ENCODE measurements at places on chromosomes 6 and 20.

GRCh38 chr6:13274707-13275434 is 53.5 kb downstream of the TBC1D7 start:
- peaks cover 16% of the 10 kb centered on the region for H3K4me1 ChIP-seq
- H3K4me3 ChIP-seq, result no peak overlapping the region
- H3K27ac ChIP-seq, result no peak overlapping the region
- no peak for DNase-seq

DNA sequence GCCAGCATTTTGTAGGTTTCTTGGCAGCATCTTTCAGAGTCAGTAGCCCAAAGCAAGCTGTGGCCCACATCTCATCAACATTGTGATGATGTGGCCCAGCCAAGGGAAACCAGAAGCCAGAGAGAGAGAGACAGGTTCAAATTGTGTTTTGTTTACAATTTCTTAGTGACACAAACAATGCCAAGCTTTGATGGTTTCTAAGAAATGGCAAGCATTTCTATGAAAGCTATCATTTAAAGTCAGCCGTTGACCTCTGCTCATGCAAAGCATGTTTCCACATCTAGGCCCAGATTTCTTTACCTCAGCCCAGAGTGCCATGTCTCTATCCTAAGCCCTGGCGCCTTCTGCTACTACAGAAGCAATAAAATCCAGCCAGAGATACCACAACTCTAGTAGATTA is 32.9 kb downstream of the GCM1 start:
- DNase-seq, result no peak
- H3K36me3 ChIP-seq, result no peaks in the 10 kb centered on the region
- peaks cover 7% of the 10 kb centered on the region for H3K27me3 ChIP-seq
- H3K4me3 ChIP-seq, result no peak overlapping the region
- H3K27ac ChIP-seq, result no peak overlapping the region

DNA sequence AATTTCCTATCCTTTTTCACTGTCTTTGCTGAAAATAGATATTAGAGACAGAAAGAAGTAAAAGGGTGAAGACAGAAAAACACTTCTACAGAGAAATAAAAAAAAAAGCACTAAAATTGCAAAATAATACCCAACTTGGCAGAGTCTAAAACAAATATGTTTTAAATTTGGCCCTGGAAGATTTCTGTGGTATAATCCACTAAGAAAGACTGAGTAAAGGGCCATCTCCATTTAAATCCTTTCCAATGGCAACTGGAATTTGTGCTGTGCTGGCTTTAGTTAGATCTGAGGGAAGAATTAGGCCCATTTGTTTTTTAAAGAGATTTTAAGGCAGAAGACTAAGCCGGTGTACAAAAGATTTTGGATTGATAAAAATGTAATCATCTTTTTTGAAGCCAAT is 321.2 kb downstream of the GJA1 start:
- H3K4me1 ChIP-seq, result peaks cover 6% of the 10 kb centered on the region
- H3K4me3 ChIP-seq, result no peak overlapping the region
- peaks cover 5% of the 10 kb centered on the region for H3K36me3 ChIP-seq
- H3K27me3 ChIP-seq, result no peaks in the 10 kb centered on the region
- H3K27ac ChIP-seq, result no peak overlapping the region

GRCh38 chr6:136465766-136466303 is 84.4 kb downstream of the MAP7 start:
- no peak for DNase-seq
- H3K27me3 ChIP-seq, result peaks cover 20% of the 10 kb centered on the region
- H3K36me3 ChIP-seq, result no peaks in the 10 kb centered on the region
- H3K4me1 ChIP-seq, result peaks cover 9% of the 10 kb centered on the region

- no peaks in the 10 kb centered on the region for H3K27me3 ChIP-seq
- no peaks in the 10 kb centered on the region for H3K4me1 ChIP-seq
- H3K36me3 ChIP-seq, result peaks cover 1% of the 10 kb centered on the region
Observed at GRCh38 chr6:15207923-15208322, 37.9 kb upstream of the JARID2 start.

DNA sequence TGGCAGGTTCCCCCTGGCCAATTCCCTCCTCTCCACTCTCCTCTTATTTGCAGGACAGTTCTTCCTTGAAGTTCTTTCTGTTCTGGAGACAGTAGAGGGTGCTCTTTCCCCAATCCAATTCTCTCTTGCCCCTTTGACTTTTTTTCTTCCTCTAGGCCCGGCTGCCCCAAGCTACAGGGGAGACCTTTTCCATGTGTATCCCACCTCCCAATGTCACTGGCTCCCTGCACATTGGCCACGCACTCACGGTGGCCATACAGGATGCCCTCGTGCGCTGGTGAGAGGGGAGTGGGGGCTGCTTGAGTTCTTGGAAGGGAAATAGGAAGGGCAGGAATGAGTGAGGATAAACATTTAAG is 1.5 kb downstream of the VARS2 start:
- H3K27ac ChIP-seq, result peak overlapping the region; percentile 62
- no peaks in the 10 kb centered on the region for H3K27me3 ChIP-seq
- peak overlapping the region; percentile 98 for H3K4me3 ChIP-seq
- peaks cover 24% of the 10 kb centered on the region for H3K4me1 ChIP-seq

DNA sequence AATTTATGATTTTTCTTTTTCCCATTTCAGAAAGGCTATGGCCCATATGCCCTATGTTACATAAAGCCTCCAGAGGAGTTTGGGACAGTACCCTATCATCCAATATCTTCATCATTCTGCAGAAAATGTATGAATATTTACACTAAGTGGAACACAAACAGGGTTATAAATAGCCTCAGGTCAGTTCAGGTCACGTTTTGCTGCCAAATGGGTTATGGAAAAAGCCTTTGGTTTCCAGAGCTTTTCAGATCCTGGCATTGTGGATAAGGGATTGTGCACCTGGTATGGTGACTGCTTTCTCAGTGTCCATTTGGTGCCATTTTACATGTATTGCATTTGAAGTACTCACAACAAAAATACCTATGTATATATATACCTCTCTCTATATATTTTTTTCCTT is 29.4 kb downstream of the UTRN start:
- no peaks in the 10 kb centered on the region for H3K27me3 ChIP-seq
- no peak for DNase-seq
- H3K27ac ChIP-seq, result no peak overlapping the region
- H3K4me3 ChIP-seq, result no peak overlapping the region
- peaks cover 5% of the 10 kb centered on the region for H3K36me3 ChIP-seq

- H3K27ac ChIP-seq, result no peak overlapping the region
- peaks cover 39% of the 10 kb centered on the region for H3K4me1 ChIP-seq
- DNase-seq, result no peak
- peaks cover 6% of the 10 kb centered on the region for H3K36me3 ChIP-seq
Observed at GRCh38 chr6:107666084-107666980, 157.8 kb downstream of the SCML4 start.

DNA sequence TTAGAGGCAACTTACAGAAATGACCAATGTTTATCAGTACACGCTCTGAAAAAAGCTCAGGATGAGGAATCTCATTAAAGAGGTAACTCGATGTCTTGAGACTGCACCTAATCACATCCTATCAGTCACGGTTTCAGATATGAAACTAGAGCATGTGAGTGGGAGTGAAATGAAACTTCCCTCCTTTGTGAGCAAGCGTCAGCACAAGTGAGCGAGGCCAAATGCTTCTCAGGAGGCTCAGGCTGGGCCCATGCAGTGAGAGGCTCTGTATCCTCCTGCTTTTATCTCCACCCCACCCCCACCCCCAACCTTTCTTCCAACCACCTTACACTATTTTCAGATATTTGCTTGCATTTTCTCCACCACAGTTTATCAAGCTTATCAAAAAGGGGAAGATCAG is 140.8 kb upstream of the RIMS1 start:
- no peaks in the 10 kb centered on the region for H3K4me1 ChIP-seq
- DNase-seq, result no peak

GRCh38 chr20:50750145-50750671 is 18.8 kb downstream of the PARD6B start:
- H3K27me3 ChIP-seq, result peaks cover 2% of the 10 kb centered on the region
- H3K36me3 ChIP-seq, result peaks cover 3% of the 10 kb centered on the region
- H3K4me1 ChIP-seq, result peaks cover 9% of the 10 kb centered on the region
- DNase-seq, result no peak
- H3K4me3 ChIP-seq, result no peak overlapping the region

DNA sequence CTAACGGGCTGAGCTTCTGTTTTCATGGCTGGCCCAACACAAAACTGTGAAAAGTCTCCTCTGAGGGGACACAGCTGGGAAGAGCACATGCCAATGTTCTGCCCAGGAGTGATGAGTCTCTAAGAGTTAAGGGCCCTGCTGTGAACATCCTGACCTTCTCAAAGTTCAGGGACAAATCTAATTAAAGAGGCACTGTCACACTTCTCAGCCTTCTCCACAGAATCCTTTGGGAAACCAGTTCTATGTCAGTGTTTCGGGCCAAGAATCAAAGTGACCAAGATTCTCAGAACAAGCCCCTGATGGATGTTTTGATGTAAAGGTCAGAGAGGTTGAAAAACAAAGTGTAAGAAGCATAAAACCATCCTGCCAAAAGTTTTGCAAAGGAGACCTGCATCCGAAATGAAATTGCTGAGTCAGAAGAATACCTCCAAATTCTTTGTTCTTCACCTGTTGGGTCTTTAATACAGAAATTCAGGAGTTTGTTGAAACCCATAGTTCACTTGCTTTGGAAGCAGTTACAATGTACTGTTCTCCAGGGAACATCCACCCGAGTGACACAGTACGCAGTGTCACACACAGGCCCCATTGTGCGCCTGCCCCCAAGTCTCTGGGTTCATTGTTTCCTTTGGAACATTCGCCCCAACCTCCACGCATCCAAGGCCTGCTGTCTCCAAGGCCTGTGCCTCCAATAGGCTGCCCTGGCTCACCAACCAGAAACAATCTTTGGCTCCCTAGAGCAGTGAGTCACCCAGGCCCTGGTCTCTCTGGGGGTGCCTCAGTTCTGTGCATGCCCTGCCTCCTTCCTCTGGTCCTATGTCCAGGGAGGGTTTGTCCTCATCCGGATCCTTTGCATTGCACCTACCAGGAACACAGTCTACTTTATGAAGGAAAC is 65.5 kb upstream of the QKI start:
- H3K36me3 ChIP-seq, result no peaks in the 10 kb centered on the region
- H3K27me3 ChIP-seq, result no peaks in the 10 kb centered on the region
- no peak for DNase-seq

- H3K4me3 ChIP-seq, result no peak overlapping the region
- no peak overlapping the region for H3K27ac ChIP-seq
- H3K36me3 ChIP-seq, result no peaks in the 10 kb centered on the region
- no peak for DNase-seq
- H3K27me3 ChIP-seq, result peaks cover 17% of the 10 kb centered on the region
Observed at GRCh38 chr20:51275181-51275580, 252.3 kb upstream of the KCNG1 start.

DNA sequence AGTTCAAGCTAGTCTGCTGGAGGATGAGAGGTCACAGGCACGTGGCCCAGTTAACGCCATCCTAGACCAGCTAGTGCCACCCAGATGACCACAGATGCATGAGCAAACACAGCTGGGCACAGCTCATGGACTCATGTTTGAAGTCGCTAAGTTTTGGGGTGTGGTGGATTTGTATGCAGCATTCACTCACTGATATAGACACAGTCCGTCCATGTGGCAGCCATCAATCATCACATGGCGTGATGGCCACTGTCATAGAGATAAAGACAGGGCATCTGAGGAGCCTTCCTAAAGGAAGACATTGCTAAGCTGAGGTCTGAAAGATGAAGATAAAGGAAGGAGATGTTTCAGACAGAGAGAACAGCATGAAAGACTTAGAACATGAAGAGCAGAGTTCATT is 154.4 kb upstream of the JAG1 start:
- DNase-seq, result no peak
- H3K27ac ChIP-seq, result no peak overlapping the region
- H3K36me3 ChIP-seq, result no peaks in the 10 kb centered on the region

DNA sequence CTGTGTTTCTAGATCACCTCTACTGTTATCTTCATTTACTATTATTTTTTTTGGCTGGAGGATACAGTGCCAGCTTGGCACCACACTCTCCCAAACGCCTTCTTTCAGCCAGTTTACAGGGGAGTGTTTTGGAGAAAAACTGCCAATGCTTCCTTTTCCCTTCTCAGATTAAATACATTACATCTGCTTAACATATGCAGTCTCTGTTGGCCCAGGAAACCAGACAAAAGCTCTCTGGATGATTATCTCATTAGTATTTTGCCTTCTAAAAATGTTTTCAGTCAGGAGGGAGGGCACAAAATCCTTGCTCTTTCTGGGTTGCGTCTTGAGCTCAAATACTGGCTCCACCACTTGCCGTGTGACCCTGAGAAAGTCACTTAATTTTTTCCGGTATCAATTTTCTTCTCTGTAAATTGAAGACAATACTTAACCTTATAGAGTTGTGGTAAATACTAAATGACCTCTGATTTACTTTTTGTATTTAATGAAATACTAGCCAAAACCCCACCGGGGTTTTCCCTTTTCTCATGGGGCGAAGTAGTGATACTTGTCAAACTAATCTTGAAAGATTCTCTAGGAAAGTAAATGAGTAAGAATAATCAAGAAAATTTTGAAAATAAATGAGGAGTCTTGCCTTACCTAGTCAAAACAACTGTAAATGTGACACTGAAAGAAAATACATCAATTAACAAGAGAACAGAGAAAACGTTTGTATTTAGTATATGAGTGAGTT is 146.2 kb downstream of the MMS22L start:
- no peak for DNase-seq
- no peak overlapping the region for H3K27ac ChIP-seq
- H3K4me3 ChIP-seq, result no peak overlapping the region
- H3K36me3 ChIP-seq, result peaks cover 14% of the 10 kb centered on the region
- H3K27me3 ChIP-seq, result no peaks in the 10 kb centered on the region

- H3K4me1 ChIP-seq, result no peaks in the 10 kb centered on the region
- no peak overlapping the region for H3K4me3 ChIP-seq
- no peaks in the 10 kb centered on the region for H3K36me3 ChIP-seq
- DNase-seq, result no peak
- no peak overlapping the region for H3K27ac ChIP-seq
Observed at GRCh38 chr6:71675386-71675785, 211.0 kb upstream of the RIMS1 start.

- H3K27me3 ChIP-seq, result peaks cover 31% of the 10 kb centered on the region
- H3K27ac ChIP-seq, result no peak overlapping the region
- peaks cover 12% of the 10 kb centered on the region for H3K4me1 ChIP-seq
Observed at GRCh38 chr6:144007478-144008119, 460 bp downstream of the PLAGL1 start.

All from activated naive CD8-positive, alpha-beta T cell treated with anti-CD3 and anti-CD28 coated beads, Interleukin-2, amount 10 ng/mL, durations not matched to agents 7 days and 5 days (primary cell).